ENCODE measurements at places on chromosomes 12 and 14.

GRCh38 chr12:94139816-94140215 lies 8.6 kb upstream of the PLXNC1 start:
- no peak for DNase-seq

DNA sequence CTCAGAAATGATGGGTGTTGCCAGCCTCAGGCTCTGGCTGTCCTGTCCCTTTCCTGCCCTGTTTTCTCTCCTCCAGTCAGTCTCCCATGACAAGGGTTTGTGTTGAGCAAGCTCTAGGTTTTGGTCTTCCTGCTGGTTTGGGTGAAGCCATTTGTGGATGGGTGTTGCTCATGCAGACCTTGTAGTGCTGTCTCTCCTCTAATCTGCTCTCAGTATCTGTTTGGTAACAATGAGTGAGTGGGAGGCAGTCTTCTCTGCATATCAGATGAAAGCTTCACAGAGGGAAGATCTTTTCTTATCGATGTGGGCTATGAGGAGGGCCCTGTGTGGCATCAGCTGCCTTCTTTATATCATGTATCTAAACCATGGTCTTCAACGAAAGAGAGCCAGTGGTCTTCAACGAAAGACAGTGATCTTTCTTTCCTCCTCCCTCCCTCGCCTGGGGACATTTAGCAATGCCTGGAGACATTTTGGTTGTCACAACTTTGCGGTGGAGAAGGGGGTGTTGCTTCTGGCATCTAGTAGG lies 3.6 kb downstream of the CMA1 start:
- DNase-seq = no peak

DNA sequence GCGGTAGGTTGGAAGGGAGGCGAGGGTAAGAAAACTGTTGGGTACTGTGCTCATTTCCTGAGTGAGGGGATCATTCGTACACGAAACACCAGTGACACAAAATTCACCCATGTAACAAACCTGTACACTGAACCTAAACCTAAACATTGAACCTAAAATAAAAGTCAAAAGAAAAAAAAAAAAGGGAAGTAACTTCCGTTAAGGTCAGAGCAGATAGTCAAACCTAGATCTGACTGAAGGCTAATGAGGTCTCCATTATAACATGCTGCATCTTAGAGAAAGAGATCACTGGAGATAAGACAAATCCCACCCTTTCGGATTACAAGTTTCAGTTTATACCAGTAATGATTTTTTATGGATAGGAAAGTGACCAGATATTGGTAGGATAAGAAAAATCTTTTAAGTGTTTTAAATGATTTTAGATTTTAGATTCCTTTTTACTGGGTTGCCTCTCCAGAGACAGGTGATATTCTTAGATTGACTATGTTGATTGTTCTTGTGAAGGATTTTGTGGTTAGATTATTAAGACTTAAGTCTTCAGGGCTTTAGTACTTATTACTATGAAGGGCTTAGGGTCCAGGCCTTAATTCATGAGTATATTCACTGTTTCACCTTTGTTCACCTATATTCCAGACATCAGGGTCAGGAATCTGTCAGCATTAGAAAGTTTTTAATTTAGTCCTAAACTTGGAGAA lies 11.2 kb upstream of the NCKAP1L start:
- DNase-seq = no peak

GRCh38 chr12:53830631-53831030 lies 78.9 kb upstream of the CISTR start:
- DNase-seq = no peak

Measured in hypothalamus (tissue), 51 donors.